HS-27A (cell line): ENCODE measurements at places on chromosomes 5 and 9.

DNA sequence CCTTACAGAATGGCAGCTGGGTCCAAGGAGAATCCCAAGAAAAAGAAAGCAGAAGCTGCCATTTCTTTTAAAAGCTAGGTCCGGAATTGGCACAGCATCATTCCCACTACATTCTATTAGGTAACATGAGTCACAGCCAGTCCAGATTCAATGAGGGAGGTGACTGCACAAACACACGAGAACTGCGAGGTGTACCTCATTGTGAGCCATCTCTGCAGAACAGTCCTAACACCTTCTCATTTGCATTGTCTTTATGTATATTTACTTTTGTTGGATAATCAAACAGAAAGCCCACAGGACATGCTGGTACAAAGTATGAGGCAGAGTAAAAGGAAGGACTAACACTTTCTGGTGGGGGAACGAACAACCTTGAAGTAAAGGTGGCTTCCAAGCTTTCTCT is 14.6 kb upstream of the HABP4 start:
- no peak for DNase-seq

- no peak for DNase-seq
Measured at GRCh38 chr9:77374266-77374665, 196.9 kb downstream of the VPS13A start.

DNA sequence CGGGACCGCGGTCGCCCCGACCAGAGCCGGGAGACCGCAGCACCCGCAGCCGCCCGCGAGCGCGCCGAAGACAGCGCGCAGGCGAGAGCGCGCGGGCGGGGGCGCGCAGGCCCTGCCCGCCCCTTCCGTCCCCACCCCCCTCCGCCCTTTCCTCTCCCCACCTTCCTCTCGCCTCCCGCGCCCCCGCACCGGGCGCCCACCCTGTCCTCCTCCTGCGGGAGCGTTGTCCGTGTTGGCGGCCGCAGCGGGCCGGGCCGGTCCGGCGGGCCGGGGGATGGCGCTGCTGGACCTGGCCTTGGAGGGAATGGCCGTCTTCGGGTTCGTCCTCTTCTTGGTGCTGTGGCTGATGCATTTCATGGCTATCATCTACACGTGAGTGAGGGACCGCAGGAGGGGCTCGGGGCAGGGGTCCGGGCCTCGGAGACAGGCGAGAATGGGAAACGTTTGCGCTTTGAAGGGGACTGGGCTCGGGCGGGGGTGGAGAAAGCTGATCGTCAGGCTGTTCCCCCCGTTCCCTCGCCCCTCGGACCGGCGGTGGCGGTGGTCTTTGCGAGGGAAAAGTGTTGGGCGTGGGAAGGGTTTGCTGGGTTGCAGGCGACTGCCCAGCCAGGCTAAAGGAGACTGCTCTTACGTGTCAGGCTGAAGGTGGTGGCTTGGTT is 457 bp downstream of the UGCG start:
- no peak for DNase-seq

GRCh38 chr9:73162987-73163768 is 11.5 kb downstream of the ANXA1 start:
- no peak for DNase-seq

DNA sequence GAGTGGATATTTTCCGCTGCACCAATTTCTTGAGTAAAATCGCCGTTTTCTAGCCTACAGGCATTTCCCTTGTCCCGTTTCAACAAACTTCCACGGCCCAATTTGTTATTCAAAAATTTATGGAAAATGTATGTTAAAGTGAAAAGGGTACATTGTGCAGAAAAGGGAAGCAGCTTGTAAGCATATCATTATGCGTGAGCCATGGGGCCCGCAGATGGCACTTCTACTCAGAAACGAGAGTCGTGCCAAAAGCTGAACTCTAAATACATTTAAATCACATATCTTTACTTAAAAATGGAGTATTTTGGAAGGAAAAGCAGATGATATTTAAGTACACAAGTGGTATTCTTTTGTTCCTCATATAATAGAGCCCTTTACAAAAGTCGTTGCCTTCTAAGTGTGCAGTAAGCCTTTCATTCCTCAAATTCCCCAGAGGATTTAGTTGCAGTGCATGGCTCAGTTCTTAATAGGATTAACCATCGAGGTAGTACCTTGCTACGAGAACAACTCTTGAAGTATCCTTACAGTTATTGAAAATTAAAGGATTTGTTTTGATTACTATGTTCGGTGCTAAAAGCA is 1227.2 kb upstream of the WWC1 start:
- DNase-seq = no peak

GRCh38 chr5:139745800-139746690 is 49.6 kb upstream of the PSD2 start:
- peak; percentile 46 for DNase-seq

DNA sequence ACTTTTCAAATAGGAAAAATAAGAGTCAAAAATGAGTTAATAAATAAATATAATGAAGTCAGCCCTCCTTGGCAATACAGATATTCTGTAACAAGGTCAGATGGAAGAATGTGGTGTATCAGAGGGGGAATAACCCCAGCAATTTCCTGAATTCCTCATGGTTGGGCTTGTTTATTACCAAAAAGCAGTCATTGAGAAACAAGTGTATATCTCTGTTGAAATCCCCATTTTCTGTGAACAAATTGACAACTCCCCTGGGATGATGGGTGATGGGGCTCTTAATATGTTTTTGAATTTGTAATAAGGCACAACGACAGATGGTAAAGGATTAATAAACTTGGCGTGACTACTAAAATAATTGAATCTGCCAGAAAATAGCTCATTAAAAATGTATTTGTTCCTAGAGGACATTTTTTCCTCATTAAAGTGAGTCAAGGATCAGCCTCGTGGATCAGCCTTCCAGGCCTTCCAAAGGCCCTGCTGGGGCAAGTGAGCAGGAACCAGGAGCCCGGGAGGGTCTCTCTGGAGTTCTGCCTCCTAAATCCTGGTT is 34.2 kb downstream of the THBS4 start:
- no peak for DNase-seq

GRCh38 chr5:179550511-179551342 is at the start of gene RUFY1:
Gene RUFY1 (plus strand): TSS chr5:179550554. CDS start chr5:179550570, 16 bp downstream.
- DNase-seq = no peak

DNA sequence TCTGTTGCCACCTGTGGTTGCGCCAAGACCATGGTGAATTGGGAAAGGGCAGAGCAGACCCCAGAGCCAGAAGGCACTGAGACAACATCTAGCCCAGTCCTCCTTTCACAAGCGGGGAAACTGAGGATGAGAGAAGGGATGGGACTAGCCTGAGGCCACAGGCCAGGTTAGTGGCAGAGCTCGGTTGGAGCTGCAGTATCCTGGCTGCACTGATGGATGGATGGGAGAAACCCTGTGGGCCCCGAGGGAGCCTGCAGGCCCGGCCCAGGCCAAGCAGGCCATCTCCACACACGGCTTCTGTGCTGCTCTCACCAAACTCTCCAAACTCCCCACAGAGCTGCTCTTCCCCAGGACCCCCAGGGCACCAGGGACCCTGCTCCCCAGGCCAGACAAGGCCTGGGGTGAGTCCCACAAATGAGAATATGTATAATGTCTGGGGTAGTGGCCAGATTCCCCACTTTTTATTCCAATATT is 60.2 kb downstream of the TSTD2 start:
- DNase-seq = no peak

- DNase-seq = no peak
Measured at GRCh38 chr5:158409507-158409906, 550.6 kb upstream of the CLINT1 start.

DNA sequence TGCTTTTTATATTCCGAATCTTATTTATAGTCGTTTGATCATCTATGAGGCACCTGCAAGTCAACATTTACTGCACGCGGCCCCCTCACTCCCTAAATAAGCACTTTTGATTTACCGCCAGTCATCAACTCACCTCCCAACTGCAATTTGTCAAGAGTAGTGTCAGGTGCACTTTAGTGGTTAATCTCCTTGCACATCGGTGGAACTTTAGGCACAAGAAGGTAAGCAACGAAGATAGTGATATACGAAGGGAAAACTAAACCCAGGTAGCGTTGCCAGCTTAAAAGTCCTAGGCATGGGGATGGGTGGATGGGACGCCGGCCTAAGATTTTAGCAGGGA is 513 bp upstream of the RNF180 start:
- no peak for DNase-seq

DNA sequence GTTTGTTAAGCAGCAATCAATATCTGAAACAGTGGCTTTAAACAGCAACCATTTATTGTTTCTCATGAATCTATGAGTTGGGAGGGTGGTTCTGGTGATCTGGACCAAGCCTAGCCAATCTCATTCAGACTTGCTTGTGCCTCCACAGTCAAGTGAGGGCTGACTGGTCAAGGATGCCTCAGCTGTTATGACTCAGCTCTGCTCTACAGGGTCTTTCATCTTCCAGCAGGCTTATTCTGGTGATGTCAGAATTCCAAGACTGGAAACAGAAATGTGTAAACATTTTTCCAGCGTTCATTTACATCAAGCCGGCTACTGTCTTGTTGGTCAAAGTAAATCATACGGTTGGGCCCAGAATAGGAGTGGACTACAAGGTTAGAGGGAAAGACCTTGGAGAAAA is 2.5 kb upstream of the PIP5K1B start:
- DNase-seq = no peak

- DNase-seq = no peak
Measured at GRCh38 chr9:98686961-98687855, 21.5 kb downstream of the GABBR2 start.

- DNase-seq = no peak
Measured at GRCh38 chr5:89253666-89254352, 370.8 kb upstream of the MEF2C start.

GRCh38 chr5:113612060-113612496 is 98.6 kb downstream of the YTHDC2 start:
- no peak for DNase-seq

DNA sequence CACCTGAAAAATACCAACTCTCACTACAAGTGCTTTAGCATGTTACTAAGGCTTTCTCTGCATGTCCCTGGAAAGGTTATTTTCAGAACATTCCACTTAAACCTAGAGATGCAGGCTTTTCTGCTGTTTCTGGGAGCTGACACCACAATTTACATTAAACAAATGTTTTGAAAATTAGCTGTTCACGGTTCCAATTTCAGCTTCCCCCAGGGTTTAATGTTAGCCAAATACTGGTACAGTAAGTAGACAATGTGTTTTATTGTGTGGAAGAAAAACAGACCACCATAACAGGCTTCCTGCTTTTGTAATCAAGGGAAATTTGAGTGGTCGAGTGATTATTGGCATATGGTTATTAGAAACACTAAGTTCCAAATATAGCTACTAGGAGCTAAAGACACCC is 32.0 kb downstream of the MACROH2A1 start:
- no peak for DNase-seq

DNA sequence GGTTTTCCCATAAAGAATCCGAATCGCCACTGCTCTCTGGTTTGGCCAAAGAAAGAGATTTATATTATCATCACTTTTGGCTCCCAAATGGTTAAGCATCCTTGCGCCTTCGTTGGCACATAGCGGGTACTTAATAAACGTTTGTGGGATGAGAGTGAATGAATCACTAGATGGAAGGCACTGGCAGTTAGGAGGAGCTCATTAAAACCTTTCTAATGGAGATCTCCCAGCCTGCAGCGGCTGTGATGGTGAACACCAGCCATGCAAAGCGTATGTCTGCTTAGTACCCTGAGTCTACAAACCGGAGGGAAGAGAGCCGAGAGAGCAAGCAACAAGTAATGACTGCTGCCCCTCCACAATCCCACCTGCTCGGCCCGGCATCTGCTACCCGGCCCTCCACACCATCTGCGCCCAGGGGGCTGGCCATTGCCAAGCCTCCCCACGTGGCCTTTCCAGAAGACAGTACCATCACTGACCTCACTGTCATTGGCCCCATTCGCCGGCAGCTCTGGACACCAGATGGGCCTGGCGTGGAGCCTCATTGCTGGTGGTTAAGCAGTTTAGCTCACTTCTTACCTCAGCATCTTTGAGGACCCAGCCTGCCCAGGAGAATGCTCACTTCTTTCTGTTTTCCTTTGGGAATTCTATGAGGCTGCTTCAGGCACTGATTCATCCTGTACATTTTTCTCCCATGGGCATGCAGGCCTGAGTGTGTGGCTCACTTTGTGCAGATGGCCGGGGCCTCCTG is 39.3 kb upstream of the ANKRD33B start:
- peak; percentile 87 for DNase-seq

DNA sequence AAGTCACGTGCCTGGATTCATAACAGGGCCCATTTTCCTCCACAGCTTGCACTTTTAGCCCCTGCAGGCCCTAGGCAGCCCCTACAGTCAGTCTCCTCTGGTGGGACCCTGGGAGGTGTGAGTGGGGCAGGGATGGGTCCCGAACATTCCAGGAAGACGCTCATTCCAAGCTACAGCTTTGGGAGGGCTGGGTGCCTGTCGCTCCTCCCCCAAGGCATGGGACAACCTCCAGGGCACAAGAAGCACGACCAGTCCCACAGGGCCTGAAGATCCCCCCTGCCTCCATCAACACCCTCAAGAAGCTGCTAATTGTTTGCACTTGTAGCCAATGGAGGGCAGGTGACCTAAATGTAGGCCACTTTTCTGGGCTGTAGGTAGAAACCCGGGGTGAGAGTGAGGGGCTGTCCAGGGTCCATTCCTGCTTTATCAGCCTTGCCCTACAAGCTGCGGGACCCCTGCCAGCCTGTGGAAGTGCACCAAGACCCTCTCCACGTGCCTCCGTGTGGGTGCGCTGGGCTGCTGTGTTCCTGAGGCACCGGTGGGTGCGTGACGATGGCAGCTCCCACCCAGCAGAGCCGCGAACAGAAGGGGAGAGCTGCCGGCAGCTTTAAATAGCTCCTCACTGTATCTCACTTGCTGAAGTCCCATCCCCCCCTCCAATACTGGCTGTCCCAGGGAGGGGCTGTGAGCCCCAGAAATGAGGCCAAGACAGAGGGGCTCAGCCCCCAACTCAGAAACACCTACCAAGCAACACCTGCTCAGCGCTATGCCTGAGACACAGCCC is 91.9 kb upstream of the ARAP3 start:
- DNase-seq = no peak

DNA sequence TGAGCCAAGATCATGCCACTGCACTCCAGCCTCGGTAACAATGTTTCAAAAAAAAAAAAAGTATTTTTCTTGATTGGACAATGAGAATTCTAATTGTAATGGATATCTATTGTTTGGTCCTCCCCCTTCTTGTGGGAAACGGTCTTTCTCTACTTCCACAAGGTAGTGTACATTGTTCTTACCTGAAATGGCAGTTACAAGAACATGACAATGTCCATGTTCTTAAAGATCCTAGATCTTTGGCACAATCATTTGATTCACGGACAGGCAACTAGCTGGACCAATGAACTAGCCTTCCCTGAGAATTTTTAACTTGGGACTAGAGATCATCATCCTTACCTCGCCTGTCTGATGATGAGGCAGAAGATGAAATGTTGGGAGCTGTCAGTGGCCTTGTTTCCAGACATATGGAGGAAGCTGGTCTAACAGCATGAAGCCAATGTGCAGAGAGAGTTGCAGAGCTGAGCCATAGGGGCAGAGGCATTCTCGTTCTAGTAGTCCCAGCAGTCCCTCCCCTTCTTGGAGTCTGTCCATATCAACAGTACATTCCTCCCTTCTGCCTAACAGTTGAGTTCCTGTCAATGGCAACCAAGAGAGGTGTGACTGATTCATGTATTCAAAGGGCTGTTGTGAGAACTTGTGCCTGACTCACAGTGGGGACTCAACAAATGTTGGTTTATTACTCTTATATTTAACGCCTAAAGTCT is 2.1 kb upstream of the MARCHF6 start:
- DNase-seq = no peak

GRCh38 chr5:179680014-179680779 is 637 bp downstream of the CBY3 start:
- no peak for DNase-seq

- DNase-seq = no peak
Measured at GRCh38 chr9:95991326-95991725, 115.8 kb downstream of the ERCC6L2 start.

GRCh38 chr5:108798513-108799265 is 51.0 kb downstream of the FER start:
- DNase-seq = no peak

GRCh38 chr9:93065135-93065720 is 6.7 kb downstream of the SUSD3 start:
- DNase-seq = no peak
